ENCODE measurements at places on chromosomes 7 and 10. TPM values are rescaled to one million over a fixed set of nuclear protein-coding genes. Genes with fewer than 3 reads are reported as not detected.

Gene BMPER
- 0.70 TPM for total RNA-seq

Gene LRRN3
- 0.05 TPM for total RNA-seq

Gene PTPN20
- 1.1 TPM for total RNA-seq

Gene H2BK1
- total RNA-seq: not detected

Gene TMEM176B
- total RNA-seq: not detected

Gene NPS
- total RNA-seq: not detected

Gene PLEKHA1
- total RNA-seq: 44.5 TPM

Gene TMEM270
- not detected for total RNA-seq

Gene MRC1
- total RNA-seq: 156 TPM

Gene CPA2
- total RNA-seq: not detected

Gene CDK1
- 38.8 TPM for total RNA-seq

Gene TEX47
- not detected for total RNA-seq

Gene R3HCC1L
- total RNA-seq: 16.8 TPM

Gene ACBD5
- 25.0 TPM for total RNA-seq

Gene TWIST1
- total RNA-seq: not detected

Gene HMX2
- not detected for total RNA-seq

Gene SFXN2
- 7.1 TPM for total RNA-seq

Gene POLR2J2
- total RNA-seq: 5.4 TPM

Gene ATP6V1F
- total RNA-seq: 86.5 TPM

Gene SPDYE5
- total RNA-seq: not detected

Gene LANCL2
- 14.0 TPM for total RNA-seq

Gene ZNF736
- total RNA-seq: 11.2 TPM

Gene C10orf71
- total RNA-seq: not detected

Gene NODAL
- not detected for total RNA-seq

Gene SNX10
- total RNA-seq: 9.4 TPM

Gene AGBL3
- total RNA-seq: 1.7 TPM

Gene CWF19L1
- 37.0 TPM for total RNA-seq

Gene DENND2A
- total RNA-seq: 1.0 TPM

Gene CPED1
- total RNA-seq: 2.3 TPM

Gene RTKN2
- total RNA-seq: 0.33 TPM

Gene TMEM229A
- not detected for total RNA-seq

Gene SFRP5
- not detected for total RNA-seq

Gene GPR26
- total RNA-seq: not detected

Gene FOXI2
- not detected for total RNA-seq

Gene ASL
- 82.4 TPM for total RNA-seq

Gene TDRD1
- under 0.01 TPM for total RNA-seq

Gene CCDC126
- total RNA-seq: 28.2 TPM
